ENCODE measurements at places on chromosomes 3 and 15.

DNA sequence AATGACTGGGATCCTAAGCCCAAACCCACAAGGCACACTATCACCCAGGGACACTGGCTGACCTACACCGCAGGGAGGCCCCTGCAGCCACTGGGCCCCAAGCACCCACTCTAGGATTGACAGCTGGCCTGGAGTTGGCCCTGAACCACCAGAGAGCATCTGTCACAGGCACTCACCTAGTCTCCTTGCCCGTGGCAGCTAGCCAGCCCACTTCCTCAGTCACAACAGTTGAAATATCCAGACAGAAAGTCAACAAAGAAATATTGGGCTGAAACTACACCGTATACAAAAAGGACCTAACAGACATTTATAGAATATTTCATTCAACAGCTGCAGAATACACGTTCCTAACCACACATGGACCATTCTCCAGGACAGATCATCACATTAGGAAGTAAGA lies 5.2 kb upstream of the SPINK8 start:
- no peak for DNase-seq

- DNase-seq = peak; percentile 80
Measured at GRCh38 chr3:40309925-40310695, 603 bp downstream of the EIF1B start.

- DNase-seq = peak; percentile 91
Measured at GRCh38 chr15:101121511-101122090, 130.2 kb downstream of the CHSY1 start.

DNA sequence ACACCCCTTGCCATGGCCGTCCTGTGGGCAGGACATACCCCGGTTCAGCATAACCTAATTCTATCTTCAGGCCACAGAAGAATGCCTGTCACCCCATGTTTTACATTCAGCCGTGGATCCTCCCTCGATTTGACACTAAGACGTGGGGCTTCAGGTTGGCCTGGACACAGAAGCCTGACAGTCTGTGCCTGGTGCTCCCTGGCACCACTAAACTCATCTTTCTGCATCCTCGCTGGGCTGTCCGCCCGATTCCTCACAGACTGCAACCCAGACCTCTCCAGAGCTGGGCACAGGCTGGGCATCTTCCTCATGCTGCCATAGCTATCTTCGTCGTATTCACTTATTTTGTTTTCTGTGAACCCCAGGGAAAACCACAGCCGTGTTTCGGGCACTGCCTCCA lies 117.8 kb upstream of the IQSEC1 start:
- no peak for DNase-seq

GRCh38 chr3:72446218-72447058 lies 401.8 kb downstream of the SHQ1 start:
- DNase-seq = no peak

- no peak for DNase-seq
Measured at GRCh38 chr3:31978553-31978952, 2.5 kb downstream of the OSBPL10 start.

DNA sequence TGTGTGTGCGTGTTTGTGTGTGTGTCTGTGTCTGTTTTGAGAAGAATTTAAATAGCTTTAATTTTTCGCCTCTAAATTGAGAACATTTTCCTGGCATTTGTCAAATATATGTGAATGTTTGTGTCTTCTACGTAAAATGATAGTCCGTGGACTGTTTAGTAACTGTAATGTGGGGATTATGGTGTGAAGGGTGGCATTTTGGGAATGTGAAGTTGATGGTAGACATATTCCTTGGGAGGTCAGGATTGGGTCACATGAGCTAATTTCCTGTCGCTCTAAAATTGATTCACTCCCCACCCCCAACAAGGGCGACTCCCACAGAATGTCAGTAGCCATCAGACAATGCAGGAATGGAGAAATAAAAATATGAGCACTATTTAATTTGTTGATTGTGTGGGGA lies 107.3 kb downstream of the ITPR1 start:
- DNase-seq = no peak
